Activated naive CD4-positive, alpha-beta T cell treated with anti-CD3 and anti-CD28 coated beads, Interleukin-2, amount 10 ng/mL, durations not matched to agents 7 days and 5 days (primary cell): ENCODE measurements at places on chromosomes 12 and 14.
A peak's percentile ranks its signal among the peaks of the same experiment; 100 is the strongest.

DNA sequence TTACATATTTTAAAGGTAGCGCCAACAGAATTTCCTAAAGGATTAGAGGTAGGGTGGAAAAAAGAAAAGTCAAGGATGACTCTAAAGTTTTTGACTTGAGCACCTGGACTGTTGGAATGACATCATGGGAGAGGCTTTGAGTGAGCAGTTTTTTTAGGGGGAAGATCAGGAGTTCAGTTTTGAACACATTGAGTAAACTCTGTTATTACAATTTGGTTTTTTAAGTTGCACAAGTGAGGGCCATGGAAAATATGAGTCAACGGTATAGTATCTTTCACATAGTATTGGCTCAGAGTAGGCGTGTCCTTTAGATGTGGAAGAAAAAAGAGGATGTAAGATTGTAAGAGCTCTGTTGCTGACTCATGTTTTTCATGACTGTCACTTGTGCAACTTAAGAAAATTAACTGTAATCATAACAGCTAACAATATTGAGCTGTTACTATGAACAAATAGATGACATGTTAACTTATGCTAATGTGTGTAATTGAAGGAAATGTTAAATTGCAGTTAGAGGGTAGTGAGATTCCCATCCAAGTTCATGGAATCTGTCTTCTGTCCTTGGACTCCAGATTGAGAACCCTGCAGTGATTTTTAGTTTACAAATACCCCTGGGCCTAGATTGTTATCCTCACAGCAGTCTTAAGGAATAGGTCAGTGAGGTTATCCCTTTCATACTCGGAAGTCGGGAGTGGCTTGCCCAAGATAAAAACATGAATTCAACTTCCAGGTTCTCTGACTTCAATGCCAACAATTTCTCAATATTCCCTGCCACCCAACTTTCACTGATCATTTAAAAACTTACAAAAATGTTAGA lies 48.2 kb upstream of the ATP2B1 start:
- H3K27me3 ChIP-seq = peaks cover 4% of the 10 kb centered on the region
- peak overlapping the region; percentile 4 for H3K27ac ChIP-seq
- DNase-seq = no peak

DNA sequence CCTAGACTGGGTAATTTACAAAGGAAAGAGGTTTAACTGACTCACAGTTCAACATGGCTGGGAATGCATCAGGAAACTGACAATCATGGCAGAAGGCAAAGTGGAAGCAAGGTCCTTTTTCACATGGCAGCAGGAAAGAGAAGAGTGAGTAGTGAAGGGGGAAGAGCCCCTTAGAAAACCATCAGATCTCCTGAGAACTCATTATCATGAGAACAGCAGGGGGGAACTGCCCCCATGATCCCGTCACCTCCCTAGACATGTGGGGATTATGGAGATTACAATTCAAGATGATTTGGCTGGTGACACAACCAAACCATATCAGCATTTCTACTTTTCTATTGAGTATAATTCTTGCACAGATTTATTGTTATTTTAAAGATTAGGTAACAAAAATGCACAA lies 822.1 kb upstream of the FLRT2 start:
- no peak overlapping the region for H3K27ac ChIP-seq
- H3K36me3 ChIP-seq = no peaks in the 10 kb centered on the region
- H3K27me3 ChIP-seq = no peaks in the 10 kb centered on the region
- no peak overlapping the region for H3K4me3 ChIP-seq
- H3K4me1 ChIP-seq = no peaks in the 10 kb centered on the region

GRCh38 chr14:77409131-77409533 lies 14.2 kb downstream of the NOXRED1 start:
- H3K27me3 ChIP-seq = no peaks in the 10 kb centered on the region
- H3K4me3 ChIP-seq = no peak overlapping the region
- DNase-seq = no peak
- H3K27ac ChIP-seq = no peak overlapping the region

DNA sequence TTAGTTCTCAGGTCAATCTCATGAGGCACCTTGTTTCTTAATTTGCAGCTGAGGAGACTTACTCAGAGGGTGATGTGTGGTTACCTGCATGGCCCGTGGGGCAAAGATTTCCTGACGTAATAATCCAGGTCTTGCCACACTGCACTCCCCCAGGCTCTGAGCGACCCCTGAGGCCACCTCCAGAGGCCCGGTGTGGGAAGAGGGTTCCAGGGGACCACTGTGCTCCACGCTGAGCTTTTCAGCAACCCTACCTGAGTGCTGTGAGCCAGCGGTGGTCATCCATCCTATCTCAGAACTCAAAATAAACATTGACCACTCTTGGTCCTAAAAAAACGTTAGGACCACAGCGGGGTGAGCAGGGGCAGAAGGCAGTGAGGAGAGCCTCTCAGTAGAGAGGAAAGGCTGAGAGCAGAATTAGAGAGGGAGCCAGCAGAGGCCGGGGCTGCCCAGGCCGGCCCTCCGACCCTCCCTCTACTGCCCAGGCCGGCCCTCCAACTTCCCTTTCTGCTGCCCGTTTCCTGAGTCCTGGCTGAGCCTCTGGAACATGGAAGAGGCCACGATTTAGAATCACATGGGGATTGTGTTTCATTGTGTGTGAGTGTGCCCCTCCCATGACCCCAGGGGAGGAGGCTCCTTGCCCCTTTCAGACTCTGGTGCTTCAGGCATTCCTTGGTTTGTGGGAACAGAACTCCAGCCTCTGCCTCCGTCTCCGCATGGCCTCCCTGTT lies 188.2 kb upstream of the DIO3 start:
- H3K27ac ChIP-seq = no peak overlapping the region
- H3K36me3 ChIP-seq = no peaks in the 10 kb centered on the region
- H3K4me3 ChIP-seq = no peak overlapping the region
- H3K27me3 ChIP-seq = no peaks in the 10 kb centered on the region
- no peaks in the 10 kb centered on the region for H3K4me1 ChIP-seq
- no peak for DNase-seq

GRCh38 chr14:81633496-81633895 lies 99.8 kb upstream of the SEL1L start:
- DNase-seq = no peak
- H3K4me1 ChIP-seq = no peaks in the 10 kb centered on the region
- H3K27ac ChIP-seq = no peak overlapping the region
- H3K4me3 ChIP-seq = no peak overlapping the region

DNA sequence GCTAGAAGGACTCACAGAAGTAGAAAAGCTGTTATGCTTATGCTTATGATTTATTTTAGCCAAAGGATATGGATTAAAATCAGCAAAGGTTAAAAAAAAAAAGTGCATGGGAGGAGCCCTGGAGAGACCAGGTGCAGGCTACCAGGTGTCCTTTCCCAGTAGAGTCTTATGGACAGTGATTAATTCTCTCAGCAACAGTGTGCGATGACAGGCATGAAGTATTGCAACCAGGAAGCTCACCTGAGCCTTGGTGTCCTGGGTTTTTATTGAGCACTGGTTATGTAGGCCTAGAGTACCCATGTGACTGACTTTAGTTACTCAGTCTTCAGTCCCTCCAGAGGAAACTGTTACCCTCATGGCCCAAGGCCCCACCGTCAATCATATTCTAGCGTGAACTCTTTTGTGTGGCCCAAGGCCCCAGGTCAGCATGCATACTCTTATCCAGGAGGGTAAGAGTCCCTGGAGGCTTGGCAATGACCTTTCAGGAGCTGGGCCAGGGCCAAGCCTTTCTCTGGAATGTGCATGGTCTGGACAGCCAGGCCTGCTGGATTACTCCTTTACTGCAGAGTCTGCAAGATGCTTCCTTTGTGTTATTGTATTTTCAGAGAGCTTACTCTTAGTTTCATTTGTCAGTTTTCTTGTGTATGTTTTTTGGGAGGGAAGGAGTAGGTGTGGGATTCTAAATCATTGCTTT lies 69.6 kb upstream of the RD3L start:
- H3K4me3 ChIP-seq = no peak overlapping the region
- no peaks in the 10 kb centered on the region for H3K36me3 ChIP-seq
- H3K4me1 ChIP-seq = no peaks in the 10 kb centered on the region
- H3K27me3 ChIP-seq = peaks cover 13% of the 10 kb centered on the region
- DNase-seq = no peak

- peaks cover 49% of the 10 kb centered on the region for H3K4me1 ChIP-seq
- H3K27ac ChIP-seq = no peak overlapping the region
- H3K36me3 ChIP-seq = no peaks in the 10 kb centered on the region
- DNase-seq = no peak
Measured at GRCh38 chr12:21675641-21676040, 18.0 kb upstream of the LDHB start.

- H3K4me3 ChIP-seq = no peak overlapping the region
- H3K27me3 ChIP-seq = no peaks in the 10 kb centered on the region
- no peaks in the 10 kb centered on the region for H3K36me3 ChIP-seq
Measured at GRCh38 chr14:24918822-24919221, 131.1 kb downstream of the STXBP6 start.

DNA sequence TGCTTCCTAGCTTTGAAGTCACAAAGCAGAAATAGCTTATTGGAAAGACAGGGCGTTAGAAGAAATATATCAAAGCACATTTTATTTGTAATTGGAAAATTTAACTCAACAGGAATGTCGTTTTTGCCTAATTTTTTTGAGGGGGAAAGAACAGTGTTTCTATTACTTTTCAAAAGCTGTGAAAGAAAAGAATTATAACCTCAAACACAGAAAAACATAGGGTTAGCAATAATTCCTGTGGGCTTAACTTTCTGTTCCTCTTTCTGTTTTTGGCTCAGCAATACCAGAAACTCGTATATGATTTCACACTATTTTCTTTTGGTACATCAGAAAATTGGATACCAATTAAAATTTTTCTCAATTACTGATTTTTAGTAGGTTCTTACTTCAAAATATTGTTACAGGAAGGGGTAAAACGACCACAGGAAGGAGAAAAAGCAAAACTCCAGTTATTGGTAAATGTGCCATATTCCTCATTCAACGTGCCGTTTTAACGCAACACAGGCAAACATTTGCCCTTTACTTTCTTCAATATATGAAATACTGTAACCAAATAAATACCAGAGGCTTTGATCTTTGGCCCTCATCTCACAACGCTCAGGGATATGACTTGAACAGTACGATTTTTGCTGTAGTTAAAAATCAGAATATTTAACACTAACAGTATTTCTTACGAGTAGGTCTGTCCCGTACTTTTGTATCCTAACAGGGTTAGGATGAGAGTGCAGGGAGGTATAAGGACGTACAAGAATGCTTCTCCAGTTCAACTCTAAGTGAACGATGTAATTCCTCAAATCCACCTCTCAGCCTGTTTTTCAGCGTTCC lies 1.3 kb upstream of the RNU6-7 start:
- H3K27me3 ChIP-seq = peaks cover 8% of the 10 kb centered on the region
- no peak for DNase-seq
- H3K4me1 ChIP-seq = peaks cover 39% of the 10 kb centered on the region
- H3K27ac ChIP-seq = peak overlapping the region; percentile 89

DNA sequence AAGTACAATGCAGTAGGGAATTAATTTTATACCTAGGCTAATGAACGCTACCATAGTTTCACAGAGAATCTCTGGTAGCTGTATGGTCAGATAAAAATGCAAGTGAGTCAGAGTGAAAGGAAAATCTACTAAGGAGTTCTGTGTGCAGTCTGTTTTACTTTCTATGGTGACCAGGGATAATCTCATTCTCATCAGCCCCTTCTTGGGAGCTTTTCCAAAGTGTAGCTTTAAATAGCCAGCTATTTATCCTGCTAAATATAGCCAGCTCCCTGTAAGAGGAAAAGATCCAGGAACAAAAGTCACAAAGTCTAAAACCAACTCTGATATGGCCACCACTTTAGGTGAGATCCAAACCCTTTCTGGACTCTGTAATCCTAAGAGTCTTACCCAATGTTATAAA lies 75.5 kb downstream of the TMEM116 start:
- no peaks in the 10 kb centered on the region for H3K4me1 ChIP-seq
- no peak for DNase-seq
- no peak overlapping the region for H3K4me3 ChIP-seq
- no peaks in the 10 kb centered on the region for H3K27me3 ChIP-seq
- no peak overlapping the region for H3K27ac ChIP-seq

DNA sequence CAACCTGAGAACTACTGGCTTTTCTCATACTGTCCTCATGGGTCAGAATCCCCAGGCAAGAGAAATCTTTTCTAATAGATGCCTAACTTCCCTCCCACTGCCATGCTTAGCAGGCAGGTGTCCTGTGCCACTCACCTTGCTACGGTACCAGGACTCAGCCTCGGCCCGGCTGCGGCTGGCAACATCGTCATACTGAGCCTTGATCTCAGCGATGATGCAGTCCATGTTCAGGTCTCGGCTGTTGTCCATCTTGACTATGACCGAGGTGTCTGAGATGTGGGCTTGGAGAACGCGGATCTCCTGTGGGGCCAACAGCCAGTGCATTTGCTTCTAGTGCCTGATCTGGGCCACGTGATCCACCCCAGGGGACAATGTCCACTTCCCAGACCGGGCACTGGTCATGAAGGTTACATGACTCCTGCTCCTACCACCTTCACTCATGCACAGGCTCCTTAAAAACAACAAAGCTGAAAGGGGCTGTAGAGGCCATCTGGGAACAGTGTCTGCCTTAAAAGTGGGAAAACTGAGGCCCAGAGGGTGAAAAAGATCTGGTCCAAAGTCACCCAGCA lies 4.1 kb downstream of the KRT85 start:
- no peaks in the 10 kb centered on the region for H3K36me3 ChIP-seq
- H3K4me1 ChIP-seq = peaks cover 12% of the 10 kb centered on the region
- H3K4me3 ChIP-seq = no peak overlapping the region
- H3K27ac ChIP-seq = no peak overlapping the region

GRCh38 chr12:22101749-22102243 lies 55.8 kb downstream of the CMAS start:
- no peak overlapping the region for H3K27ac ChIP-seq
- H3K27me3 ChIP-seq = peaks cover 7% of the 10 kb centered on the region
- H3K36me3 ChIP-seq = no peaks in the 10 kb centered on the region
- H3K4me3 ChIP-seq = no peak overlapping the region
- DNase-seq = no peak

- H3K27me3 ChIP-seq = no peaks in the 10 kb centered on the region
- peaks cover 33% of the 10 kb centered on the region for H3K4me1 ChIP-seq
- no peak for DNase-seq
- no peak overlapping the region for H3K4me3 ChIP-seq
- H3K27ac ChIP-seq = no peak overlapping the region
Measured at GRCh38 chr12:27583057-27583797, 59.2 kb downstream of the PPFIBP1 start.

DNA sequence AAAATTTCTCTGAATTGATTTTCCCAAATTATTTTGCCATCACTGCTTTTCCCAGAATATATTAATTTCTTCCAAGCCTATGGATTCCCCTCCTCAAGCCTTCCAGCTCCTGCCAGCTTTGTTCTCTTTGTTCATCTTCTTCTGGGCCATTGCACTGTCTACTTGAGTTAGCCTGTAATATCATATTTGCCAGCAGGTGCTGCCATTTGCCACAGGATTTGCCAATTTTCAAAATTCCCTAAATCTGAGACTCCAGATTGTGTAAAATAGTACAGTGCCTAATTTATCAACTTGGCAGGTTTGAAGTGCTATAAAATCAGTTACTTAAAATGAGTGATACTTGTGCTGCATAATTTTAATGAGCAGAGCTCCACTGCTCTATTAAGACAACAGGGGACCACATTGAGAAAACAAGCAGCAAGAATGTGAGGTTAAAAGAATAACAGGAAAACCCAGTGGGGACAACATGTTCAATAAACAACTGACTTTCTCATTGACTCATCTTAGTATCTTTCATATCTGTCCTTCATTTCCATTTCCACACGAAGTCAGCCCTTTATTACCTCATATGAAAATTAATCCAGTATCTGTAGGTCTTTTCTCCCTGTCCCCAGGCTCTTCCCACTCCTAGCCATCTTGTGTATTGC lies 84.6 kb upstream of the CCDC196 start:
- no peaks in the 10 kb centered on the region for H3K36me3 ChIP-seq
- H3K27me3 ChIP-seq = no peaks in the 10 kb centered on the region
- no peaks in the 10 kb centered on the region for H3K4me1 ChIP-seq
- DNase-seq = no peak
- H3K27ac ChIP-seq = no peak overlapping the region
- no peak overlapping the region for H3K4me3 ChIP-seq
